ENCODE measurements at places on chromosomes 13 and 19.
A peak's percentile ranks its signal among the peaks of the same experiment; 100 is the strongest.

- no peak for DNase-seq
Observed at GRCh38 chr19:50931023-50931422, 19.8 kb upstream of the KLK4 start.

DNA sequence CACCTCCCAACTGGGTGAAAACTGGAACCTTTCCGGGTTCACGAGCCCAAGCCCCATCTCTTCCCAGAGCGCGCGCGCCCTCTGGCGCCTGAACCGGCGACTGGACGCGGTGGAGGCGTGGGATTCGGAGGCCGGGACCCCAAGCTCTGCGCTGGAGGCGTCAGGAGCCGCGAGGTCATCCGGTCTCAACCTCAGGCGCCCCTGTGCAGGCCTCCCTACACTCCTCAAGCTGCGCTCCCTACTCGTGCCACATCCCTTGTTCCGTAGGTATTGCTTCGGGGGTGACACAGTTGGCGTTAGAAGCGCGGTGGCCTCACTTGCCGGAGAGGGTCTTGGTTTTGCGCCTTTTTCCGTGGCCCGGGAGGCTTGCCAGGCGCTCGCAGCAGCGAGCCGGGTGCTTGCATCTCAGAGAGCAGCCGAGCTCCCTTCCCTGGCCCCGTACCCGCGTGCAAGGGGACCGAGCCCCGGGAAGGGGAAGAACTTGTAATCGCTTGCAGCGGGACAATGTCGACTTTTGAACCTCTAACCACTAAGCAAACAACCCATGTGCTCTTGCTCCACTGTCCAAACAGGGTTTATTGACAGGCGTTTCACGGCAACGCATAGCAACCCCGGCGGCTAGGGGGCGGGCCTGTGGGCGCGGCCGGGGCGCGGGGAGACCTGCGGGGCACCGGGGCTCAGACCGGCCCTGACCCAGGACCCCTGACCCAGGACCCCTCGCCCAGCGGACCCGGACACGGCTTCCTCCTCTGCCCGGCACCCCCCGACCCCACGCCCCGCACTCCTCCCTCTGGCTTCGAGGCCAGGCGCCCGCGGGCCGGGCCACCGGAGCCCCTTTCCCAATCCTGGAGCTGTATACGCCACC, 8.5 kb downstream of the CDX2 start:
- no peak for DNase-seq

- no peak for DNase-seq
Observed at GRCh38 chr13:43551897-43552456, 234.8 kb downstream of the ENOX1 start.

DNA sequence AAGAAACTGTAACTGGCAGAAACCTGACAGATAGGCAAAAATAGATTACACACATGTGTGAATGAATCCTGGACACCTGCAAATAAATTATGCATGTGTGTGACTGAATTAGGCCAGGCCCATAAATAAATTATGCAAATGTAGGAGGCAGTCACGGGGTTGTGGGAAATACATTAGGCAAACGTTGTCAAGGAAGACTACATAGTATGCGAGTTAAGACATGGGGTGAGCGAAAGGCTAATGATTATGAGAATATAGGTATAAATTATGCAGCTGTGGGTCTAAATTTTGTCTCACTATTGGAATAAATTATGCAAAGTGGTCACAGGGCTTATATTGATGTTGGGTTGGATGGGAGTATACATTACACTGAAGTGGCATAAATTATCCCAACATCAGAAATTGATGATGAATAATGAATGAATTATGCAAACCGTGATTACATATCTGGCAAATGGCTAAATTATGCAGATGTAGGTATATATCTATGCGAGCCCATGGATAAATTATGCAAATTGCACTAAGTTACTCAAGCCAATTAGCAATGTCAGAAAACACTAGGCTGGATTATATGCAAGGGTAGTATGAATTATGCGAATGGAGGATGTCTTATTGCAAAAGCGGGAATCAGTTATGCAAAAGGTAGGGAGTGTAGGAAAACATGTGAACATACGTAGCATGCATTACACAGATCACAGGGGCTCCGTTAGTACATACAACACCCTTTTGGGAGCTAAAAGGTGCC, 6.8 kb downstream of the SLC8A2 start:
- no peak for DNase-seq

GRCh38 chr13:20219577-20219976, 12.5 kb downstream of the GJB6 start:
- no peak for DNase-seq

DNA sequence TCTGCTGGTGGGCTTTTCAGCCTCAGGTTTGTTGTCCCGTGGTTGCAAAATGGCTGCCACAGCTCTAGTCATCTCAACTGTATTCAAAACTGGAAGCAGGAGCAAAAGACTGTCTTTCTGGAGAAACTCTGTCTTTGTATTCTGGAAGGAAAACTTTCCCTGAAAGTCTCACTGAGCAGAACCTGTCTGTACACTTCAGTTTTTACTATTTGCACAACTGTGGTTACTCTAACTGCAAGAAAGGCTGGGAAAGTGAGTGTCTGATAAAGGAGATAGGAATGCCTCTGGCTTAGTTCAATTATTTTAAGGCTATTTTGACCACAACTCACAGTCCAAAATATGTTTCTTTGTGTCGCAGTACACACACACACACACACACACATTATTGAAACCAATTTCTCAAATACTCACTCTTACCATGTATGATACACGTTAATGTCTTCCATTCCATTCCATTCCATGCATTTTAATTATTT, 49.7 kb upstream of the EHD2 start:
- no peak for DNase-seq

DNA sequence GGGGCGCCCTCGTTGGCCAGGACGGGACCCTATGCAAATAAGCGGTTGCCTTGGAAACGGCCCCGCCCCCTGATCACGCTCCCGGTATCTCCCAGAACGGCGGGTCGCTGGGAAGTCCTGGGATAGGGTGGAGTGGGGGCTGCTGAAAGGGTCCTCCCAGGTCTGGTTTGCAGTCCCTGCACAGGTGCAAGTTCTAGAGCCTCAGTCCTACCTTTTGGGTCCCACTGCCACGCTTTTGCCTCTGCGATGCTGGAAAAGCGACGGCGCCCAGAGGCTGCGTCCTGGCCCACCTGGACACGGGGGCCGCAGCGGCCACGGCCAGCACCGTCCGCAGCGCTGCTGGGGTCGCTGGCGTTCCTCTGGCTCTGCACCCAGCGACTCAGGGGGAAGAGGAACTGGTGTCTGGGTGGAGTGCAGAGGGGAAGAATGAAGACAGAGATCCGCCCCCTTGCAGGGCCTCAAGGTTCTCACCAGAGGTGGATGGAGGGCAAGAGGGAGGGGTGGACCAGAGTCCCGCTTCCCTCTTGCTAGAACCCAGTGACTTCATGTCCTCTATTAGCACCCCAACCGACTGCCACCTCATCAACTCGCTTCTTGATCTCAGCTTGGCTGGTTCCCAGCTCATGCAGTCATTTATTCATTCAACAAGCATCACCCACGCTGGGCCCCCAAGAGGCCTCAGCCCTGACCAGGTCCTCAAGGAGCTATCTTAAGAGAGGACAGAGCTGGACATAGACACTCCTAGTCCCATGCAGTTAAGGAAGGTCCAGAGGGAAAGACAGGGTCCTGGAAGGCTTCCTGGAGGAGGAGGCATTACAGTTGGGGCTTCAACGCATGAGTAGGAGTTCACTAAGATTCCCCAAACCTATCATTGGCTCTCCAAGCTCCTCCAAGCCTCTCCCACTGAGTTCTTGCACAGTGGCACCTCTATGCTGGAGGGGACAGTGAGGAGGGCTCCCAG, at the start of gene LRRC25:
LRRC25 (minus strand) TSS at position 381 of the 961 bp plus-strand sequence. CDS start 659 bp downstream, outside the sequence.
- DNase-seq: no peak

- DNase-seq: no peak
Observed at GRCh38 chr13:26604784-26605545, 47.5 kb downstream of the WASF3 start.

- no peak for DNase-seq
Observed at GRCh38 chr19:34904664-34905527, 21.8 kb upstream of the ZNF30 start.

- DNase-seq: no peak
Observed at GRCh38 chr19:2993579-2993978, 16.2 kb downstream of the TLE6 start.

DNA sequence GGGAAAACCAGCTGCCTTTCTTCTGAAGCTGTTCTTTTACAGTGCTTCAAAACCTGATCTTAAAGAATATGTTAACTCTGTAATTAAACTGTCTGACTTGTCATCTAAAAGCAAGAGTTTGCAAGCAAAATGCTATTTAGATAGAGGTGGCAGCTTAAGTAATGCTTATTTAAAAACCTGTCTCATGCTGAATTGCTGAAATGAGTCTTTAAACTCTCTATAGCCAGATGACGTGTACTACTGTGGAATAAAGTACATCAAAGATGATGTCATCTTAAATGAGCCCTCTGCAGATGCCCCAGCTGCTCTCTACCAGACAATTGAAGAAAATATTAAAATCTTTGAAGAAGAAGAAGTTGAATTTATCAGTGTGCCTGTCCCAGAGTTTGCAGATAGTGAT, 22.9 kb downstream of the ITM2B start:
- no peak for DNase-seq

GRCh38 chr13:66353664-66354063, 876.5 kb downstream of the PCDH9 start:
- DNase-seq: peak; percentile 3

- DNase-seq: no peak
Observed at GRCh38 chr19:39704181-39705044, at the start of gene LGALS14. LGALS14 (plus strand) TSS chr19:39704481; CDS start chr19:39704529, 48 bp downstream.
